Activated CD4-positive, alpha-beta memory T cell treated with anti-CD3 and anti-CD28 coated beads, Interleukin-2, amount 10 ng/mL, durations not matched to agents 7 days and 5 days (primary cell): ENCODE measurements at places on chromosomes 11 and 22. TPM values are rescaled to one million over a fixed set of nuclear protein-coding genes. Genes with fewer than 3 reads are reported as not detected.

DNA sequence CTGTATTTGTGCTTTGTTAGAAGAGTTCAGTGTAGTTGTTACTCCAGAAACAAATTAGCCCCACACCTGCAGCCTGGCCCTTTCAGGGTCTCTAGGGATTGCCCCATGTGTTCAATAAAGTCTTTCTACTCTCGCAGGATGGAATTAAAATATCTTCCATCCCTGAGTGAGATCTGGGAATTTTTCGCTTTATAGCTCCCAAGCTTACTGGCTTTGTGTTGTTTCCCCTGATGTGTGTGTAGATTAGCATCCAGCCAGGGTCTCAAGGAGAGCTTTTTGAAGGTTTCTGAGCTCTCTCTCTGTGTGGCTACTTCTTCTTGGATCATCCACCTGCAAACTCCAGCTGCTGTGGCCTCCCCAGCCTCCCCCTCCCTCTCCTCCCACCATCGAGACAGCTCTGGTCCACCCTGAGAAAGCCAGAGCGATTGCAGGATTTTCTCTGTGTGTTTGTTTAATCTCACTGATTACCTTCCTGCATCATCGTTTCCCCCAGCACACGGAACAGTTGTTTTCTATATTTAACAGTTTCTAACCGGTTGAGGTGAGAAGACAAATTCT lies 553.5 kb downstream of the TBC1D22A start:
- no peak for DNase-seq

DNA sequence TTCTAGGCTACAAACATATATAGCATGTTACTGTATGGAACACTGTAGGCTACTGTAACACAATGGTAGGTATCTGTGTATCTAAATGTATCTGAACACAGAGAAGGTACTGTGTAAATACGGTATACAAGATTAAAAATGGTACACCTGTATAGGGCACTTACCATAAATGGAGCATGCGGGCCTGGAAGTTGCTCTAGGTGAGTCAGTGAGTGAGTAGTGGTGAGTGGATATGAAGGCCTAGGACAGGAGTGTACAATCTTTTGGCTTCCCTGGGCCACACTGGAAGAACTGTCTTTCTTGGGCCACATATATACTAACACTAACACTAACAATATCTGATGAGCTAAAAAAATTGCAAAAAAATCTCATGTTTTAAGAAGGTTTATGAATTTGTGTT lies 21.4 kb downstream of the RNF141 start:
- no peak for DNase-seq

DNA sequence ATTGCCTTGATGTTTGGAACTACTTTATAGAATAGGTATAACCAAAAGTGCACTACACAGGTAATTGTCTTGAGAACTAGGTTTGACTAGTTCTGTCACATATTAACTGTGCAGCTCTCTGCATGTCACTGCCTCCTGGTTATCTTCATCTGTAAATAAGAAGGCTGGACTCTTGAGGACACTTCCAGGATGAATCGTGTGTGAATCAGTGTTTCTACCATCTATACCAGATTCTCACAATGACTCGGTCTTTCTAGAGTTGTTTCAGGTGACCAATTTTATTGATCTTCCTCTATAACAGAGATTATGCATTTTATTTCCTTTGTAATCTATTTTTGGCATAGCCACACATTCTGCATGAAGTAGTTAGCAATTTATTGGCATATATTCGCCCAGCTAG lies 1181.0 kb upstream of the TENM4 start:
- no peak for DNase-seq

DNA sequence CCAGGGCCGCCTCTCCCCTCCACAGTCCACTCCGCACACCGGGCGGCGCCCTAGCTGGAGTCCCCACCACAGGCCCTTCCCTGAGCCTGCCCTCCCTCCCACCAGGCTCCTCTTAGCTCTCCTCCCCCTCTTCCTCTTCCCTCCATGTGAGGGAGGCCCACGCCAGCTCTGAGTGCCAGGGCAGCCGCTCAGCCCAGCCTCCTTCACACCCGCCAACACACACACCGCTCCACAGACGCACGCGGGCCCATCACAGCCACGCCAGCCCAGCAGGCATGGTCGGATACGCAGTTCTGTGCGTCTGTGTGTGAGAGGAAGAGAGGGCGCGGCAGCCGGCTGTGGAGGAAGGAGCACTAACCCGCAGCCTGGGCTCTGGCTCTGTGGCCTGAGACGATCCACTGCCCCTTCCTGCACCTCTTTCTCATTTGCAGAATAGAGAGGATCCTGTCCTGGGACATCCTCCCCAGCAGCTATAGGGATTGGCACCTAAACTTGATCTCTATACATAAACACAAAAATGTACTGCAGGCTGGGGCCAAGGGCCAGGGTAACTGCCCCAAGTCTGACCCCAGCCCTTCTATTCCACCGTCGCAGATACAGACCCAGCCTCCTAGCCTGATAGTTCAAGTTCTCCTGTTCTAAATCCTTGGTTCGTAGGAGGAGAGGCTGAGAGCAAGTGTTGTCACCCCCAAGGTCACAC lies 3.5 kb downstream of the CHRM4 start:
- peak; percentile 31 for DNase-seq

GRCh38 chr11:61951484-61952135 lies 1.5 kb downstream of the BEST1 start:
- DNase-seq: no peak

DNA sequence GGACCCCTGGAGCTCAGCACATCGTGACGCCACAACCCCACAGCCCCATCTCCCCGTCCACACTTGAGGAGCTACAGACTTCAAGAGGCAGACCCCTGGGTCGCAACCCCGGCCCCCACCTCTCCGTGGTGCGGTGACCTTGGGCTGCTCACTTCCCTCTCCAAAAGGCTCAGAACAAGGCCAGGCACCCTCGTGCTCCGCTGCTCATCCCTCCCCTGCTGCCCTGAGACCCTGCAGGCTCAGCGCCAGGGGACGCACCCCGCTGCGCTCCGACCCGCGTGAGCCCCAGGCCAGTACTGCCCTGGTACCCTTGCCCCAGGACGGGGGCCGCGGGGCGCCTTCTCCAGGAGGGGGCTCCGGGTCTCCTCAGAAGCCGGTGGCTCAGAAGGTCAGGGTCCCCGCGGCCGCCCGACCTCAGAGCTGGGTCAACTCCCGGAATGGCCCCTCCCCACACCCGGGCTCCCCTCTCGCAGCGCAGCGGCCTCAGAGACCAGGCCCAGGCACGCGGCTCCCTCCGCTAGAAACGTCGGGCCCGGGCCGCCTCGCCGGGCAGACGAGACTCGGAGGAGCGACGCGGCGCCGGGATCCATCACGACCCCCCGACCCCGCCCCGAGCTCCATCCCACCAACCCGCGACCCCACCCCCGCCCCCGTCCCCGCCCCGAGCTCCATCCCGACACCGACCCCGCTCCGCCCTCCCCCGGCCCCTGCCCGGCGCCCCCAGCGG lies 563 bp downstream of the GATD1 start:
- DNase-seq: peak; percentile 30

GRCh38 chr22:29275819-29276565 lies 7.9 kb downstream of the EWSR1 start:
- DNase-seq: no peak

- DNase-seq: no peak
Measured at GRCh38 chr11:108708173-108708572, 43.3 kb downstream of the DDX10 start.

Gene ZNF215
- 0.68 TPM for total RNA-seq

Gene MB
- not detected for total RNA-seq

Gene RANBP1
- total RNA-seq: 181 TPM

Gene PRG3
- total RNA-seq: not detected

Gene CFAP300
- not detected for total RNA-seq

Gene BAIAP2L2
- 0.55 TPM for total RNA-seq

Gene CSNK1E
- 99.9 TPM for total RNA-seq

Gene EHF
- not detected for total RNA-seq

Gene CCDC81
- 0.53 TPM for total RNA-seq

Gene C1QTNF5
- not detected for total RNA-seq
